Peyer's patch (tissue), 4 donors: ENCODE measurements at places on chromosomes 7 and 10. TPM values are rescaled to one million over a fixed set of nuclear protein-coding genes. Genes with fewer than 3 reads are reported as not detected.

NPSR1 gene
- total RNA-seq: not detected

STEAP1B gene
- not detected for total RNA-seq

GPR141 gene
- total RNA-seq: not detected

LSM8 gene
- total RNA-seq: 28.0 TPM

DPYSL4 gene
- not detected for total RNA-seq

GRCh38 chr10:78863140-78863905, 205.4 kb upstream of the ZMIZ1 start:
- no peak for DNase-seq

GRCh38 chr10:24569330-24569796, 154.3 kb downstream of the ARHGAP21 start:
- no peak for DNase-seq

- no peak for DNase-seq
These were observed 236.5 kb downstream of the RELN start for GRCh38 chr7:103752995-103753394.

GRCh38 chr10:80769700-80770160, 232.0 kb downstream of the SH2D4B start:
- no peak for DNase-seq

GRCh38 chr10:114719311-114719710, 61.2 kb upstream of the ABLIM1 start:
- DNase-seq: peak; percentile 66
